ENCODE measurements at places on chromosomes 4 and X.

- DNase-seq: no peak
These were observed 24.5 kb upstream of the SPP1 start for GRCh38 chr4:87950936-87951511.

- DNase-seq: no peak
These were observed 304.1 kb upstream of the TECRL start for GRCh38 chr4:64713256-64713840.

- no peak for DNase-seq
These were observed 715.4 kb upstream of the HS3ST1 start for GRCh38 chr4:12144051-12144450.

DNA sequence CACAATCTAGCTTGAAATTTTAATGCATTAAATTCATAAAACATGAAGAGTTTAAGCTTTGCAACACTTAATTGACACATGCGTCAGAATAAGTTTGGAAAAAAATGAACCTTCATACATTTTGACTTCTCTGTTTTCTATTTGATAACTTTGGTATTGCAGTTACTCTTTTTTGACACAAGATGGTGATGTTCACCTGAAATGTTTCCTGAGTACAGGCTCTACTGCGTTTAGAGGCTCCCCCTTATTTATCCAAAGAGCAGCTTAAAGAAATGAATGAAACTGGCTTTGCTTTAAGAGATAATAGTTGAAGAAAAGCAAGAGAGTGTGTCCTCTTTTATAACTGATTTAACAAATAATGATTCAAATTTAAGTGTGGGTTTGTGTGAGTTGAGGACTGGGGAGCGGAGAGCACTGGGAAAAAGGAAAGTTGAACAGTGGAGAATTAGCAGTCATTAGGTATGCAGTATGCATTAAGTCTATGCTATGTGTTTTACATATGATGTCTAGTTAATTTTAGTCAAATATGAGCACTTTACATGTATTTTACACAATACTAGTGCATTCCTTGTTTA lies 180.6 kb upstream of the NUDT6 start:
- no peak for DNase-seq

DNA sequence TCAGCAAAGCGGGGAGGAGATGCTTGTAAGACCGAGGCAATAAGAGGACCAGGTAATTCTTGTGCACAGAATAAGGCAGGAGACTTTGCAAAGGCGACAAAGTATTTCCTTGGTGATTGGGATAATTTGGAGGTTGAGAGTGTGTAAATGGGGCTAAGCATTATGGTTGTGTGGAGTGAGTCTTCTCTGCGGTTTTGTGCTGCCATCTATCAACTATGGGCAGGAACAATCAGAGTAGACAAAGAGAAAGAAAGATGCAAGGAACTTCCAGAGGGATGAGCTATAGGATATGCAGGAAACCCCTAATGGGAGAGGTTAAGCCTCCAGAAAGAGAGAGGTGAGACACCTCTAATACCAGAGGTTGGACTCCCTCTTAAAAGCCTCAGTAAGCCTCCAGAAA lies 339.8 kb downstream of the PAPSS1 start:
- no peak for DNase-seq

DNA sequence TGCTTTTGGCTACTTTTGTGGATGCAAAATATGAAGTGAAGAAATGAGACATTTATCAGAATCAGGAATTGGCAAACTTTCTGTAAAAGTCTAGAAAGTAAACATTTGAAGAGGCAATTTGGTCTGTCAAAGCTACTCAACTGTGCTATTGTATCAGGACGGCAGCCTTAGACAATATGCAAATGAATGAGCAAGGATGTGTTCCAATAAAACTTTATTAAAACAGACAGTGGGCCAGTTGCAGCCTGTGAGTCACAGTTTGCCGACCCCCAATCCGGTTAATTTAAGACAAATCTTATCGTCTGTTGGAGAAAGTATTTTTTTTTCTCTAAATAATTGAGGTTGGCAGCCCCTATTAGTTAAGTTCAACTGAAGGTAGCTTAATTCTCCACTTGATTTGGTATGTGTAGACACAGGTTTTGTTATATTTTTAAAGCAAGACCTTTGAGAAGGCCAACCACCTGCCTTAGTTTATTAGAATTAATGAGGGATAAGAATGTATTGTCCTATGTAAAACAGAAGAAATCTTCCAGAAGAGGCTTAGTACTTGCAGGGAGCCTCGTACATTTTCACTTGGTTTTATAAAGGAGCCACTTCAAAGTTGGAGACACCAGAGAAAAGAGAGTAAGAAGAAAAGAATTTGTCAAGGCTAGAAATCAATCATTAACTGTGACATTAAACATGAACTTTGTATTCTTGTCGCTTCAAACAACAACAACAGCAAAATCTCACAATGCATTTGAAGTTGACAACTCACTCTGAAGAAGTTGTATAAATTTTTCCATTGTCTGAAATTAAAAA lies 81.6 kb upstream of the FAT1 start:
- no peak for DNase-seq

- no peak for DNase-seq
These were observed 825 bp upstream of the RASGEF1B start for GRCh38 chr4:81472281-81473182.

GRCh38 chr4:153143527-153144348 lies 60.5 kb upstream of the TRIM2 start:
- DNase-seq: no peak

DNA sequence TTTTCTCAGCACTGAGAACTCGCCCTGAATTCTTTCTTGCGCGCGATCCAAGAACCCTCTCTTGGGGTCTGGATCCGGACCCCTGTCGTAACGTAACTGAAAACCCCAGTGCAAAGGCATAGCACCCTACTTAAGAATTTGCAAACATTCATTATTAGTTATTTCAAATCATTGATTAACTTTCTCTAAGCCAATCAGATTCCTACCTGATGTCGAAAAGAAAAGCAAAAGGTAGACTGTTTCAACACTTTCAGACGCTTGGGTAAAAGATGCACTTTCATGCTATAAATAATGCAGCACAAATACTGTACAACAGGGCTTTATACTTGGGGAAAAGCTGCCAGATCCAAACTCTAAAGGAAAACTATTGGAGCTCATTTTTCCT lies 817 bp upstream of the WDR19 start:
- DNase-seq: no peak

GRCh38 chr4:147532896-147533295 lies 52.0 kb downstream of the EDNRA start:
- no peak for DNase-seq

- no peak for DNase-seq
These were observed 173.7 kb upstream of the GALNTL6 start for GRCh38 chr4:171639540-171639939.

DNA sequence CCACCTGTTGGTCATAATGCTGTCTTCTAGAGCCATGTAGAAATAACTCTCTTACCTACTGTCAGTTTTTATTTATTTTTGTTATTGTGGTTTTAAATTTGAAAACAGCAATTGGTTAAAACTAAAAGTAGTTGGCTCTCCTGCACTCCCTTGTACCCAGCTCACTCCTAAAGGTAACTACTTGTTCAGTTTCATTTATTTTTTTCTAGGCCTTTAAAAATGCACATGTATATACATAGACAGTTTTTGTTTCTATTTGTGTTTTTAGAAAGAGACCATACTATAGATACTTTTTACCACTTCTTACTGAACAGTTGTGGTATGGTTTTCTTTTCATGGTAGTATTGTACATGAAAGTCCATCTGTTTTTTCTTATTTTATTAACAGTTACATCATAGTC lies 16.8 kb downstream of the SMAD1 start:
- DNase-seq: no peak

- DNase-seq: no peak
These were observed 1.5 kb downstream of the MAN2B2 start for GRCh38 chr4:6576512-6576911.

- no peak for DNase-seq
These were observed 10.3 kb upstream of the PLCXD1 start for GRCh38 chrX:270848-271367.

DNA sequence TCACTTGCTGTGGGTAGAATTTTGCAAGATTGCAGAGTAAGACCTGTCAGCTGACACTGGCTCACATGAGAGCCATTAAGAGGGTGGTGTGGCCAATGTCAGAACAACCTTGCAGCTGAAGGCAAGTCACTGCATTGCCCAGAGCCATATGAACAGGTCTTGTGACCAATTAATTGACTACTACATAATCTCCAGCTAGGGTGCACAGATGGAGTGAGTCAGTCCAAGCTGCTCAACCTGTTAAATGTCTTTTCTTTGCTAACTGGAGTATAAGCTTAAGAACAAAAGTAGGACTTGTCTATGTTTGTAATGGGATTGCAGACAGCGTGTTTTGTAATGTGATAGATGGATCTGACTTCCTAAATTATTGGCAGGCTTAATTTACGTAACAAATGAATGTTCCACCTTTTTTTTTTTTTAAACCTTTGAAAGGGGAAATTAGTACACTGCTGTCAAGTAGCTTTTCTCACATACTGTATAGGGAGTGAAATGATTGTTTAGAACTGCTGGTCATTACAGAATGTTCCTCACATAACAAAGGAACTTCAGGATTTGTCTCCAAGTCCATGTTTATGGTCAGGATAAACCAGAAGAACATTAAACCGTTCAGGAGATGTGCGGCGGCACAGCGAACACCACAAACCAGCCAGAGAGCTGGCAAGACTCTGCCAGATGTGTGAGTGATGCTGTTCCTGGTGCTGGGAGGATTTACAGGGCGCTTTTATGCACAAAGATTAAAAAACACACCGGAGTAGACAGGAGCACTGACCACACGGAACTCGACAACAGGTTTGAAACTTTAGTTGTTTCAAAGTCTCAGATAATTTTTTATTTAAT lies 37.0 kb downstream of the FNIP2 start:
- no peak for DNase-seq

DNA sequence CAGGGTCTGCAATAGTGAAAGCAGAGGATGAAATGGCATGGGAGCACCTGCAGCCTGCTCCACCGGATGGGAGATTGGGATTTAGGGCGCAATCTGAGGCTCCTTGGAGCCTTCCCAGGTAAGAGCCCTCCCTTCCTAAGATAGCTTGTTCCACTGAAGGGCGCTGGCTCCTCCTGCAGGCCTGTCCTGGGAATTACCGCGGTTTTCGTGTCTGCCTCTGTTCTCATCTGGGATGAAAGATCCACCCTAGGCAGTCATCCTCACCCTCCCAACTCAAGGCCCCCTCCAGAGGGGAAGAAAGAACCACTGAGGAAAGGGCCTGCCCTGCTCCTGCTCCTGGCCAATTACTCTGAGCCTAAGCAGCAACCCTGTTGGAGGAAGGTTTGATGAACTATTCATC lies 547.5 kb downstream of the SMARCA1 start:
- no peak for DNase-seq

- DNase-seq: no peak
These were observed 127.0 kb downstream of the ZNF330 start for GRCh38 chr4:141347684-141348083.

DNA sequence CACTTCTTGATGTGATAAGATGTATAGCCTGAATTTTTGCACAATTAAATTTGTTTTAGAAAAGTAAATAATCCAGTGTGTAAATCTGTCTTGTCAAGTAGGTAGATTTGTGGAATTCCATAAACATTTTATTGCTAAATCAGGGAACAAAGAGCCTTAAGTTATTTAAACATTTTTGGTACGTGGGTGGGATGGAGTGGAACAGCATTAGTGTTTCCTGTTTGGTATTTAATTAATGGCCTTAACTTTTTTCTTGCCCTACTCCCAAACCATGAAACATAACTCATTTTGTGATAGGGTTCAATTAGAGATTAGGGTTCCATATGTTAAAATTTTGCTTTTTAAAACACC lies 5.1 kb downstream of the NUDT9 start:
- DNase-seq: no peak

- no peak for DNase-seq
These were observed 36.8 kb downstream of the LRP2BP start for GRCh38 chr4:185358959-185359358.
